CD8-positive, alpha-beta memory T cell (primary cell): ENCODE measurements at places on chromosomes 1 and 21.
A peak's percentile ranks its signal among the peaks of the same experiment; 100 is the strongest.

GRCh38 chr21:44375281-44375651 lies 21.8 kb downstream of the TRPM2 start:
- DNase-seq, result peak; percentile 58

DNA sequence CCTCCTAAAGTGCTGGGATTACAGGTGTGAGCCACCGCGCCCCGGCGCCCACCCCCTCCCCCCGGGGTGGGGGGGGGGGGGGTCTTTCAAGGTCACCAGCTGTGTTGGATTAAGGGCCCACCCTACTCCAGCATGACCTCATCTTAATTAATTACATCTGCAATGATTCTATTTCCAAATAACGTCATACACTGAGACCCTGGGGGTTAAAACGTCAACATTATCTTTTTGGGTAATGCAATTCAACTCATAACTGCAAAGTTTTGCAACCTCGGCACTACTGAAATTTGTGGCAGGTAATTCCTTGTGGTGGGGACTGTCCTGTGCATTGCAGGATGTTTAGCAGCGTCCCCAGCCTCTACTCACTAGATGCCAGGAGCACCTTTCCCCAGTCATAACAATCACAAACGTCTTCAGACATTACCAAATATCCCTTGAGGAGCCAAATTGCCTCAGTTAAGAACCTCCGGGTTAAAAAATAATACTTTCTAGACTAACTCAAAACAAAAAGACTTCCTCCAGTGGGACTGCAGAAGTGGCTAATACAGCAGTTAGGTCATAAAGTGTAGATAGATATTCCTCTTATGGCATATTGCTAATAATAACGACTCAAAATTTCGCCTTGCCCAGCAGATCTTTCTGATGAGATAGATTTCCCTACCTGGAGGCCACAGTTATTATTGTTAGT lies 233.0 kb upstream of the KAZN start:
- no peak for DNase-seq

- DNase-seq, result no peak
Measured at GRCh38 chr1:74392840-74393239, 119.6 kb downstream of the LRRC53 start.

DNA sequence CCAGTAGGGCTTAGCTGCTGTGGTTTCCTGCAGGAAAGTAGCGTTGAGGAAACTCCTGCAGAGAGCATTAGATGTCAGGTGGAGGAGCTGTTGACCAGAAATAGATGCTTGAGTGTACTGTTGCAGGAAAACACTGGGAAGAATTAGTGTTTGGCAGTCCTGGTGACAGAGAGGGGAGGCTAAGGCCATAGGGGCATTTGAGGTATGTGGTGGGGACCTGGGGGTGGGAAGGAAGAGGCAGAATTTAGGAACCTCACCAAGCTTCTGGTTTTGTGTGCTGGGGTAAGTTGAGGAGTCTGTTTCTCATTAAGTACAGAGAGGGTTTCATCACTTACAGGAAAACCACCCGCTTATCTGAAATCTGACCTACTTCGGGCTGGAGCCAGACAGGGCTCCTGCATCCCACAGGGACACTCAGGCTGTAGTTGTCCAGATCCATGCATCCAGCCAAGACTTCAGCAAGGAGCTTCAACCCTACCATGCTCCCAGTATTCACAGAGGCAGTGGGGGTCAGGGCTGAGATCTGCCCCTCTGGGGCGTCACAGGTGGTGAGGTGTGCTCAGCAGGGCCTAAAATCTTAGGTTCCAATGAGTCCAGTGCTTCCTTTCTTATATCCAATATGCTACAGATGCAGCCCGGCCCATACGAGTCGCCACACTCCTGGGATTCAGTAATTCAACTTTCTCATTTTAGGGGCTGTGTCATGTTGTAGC lies 15.1 kb downstream of the SH2D2A start:
- peak; percentile 6 for DNase-seq

DNA sequence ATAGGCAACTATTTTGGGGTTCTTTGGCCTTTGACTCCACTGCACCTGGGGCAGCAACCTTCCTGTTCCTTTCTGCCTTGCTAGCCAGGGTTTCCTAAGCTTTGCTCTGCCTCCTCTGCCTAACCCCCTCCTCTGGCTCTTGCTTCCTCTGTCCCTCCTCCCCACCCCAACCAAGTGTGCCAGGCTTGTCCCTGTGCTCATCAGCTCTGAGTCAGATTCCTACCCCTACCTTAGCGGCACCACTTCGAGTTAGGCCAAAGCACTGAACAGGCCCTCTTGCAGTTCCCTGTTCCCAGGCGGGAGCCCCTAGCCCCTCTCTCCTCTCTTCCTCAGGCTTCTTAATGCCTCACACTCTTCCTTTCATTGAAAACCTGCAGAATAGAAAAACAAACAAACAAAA lies 74.8 kb upstream of the HAO2 start:
- DNase-seq, result no peak

DNA sequence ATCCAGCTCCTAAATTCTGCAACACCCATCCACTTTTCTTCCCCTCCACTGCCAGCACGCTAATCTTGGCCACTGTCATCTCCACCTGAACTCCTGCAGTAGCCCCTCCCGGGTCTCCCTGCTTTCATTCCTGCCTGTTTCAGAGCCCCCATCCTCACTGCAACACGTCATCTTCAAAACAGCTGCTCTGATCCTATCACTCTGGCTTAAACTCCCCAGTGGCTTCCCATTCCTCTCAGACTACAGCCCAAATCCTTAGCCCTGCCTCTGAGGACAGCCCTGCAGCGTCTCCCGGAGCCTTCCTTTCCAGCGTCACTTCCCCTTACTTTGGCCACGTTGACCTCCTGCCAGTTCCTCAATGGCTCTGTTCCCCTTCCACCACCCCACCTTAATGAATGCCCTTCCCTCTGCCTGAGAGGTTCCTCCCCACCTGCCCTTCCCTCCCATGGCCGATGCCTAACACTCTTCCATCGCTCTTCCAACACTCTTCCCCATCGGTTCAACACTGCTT lies 22.9 kb upstream of the IFNAR2 start:
- no peak for DNase-seq

- DNase-seq, result no peak
Measured at GRCh38 chr1:151060007-151060656, at the start of gene MLLT11. TSS of gene MLLT11 (plus strand) at chr1:151060397. CDS start at chr1:151067225, 6,828 bp downstream.

DNA sequence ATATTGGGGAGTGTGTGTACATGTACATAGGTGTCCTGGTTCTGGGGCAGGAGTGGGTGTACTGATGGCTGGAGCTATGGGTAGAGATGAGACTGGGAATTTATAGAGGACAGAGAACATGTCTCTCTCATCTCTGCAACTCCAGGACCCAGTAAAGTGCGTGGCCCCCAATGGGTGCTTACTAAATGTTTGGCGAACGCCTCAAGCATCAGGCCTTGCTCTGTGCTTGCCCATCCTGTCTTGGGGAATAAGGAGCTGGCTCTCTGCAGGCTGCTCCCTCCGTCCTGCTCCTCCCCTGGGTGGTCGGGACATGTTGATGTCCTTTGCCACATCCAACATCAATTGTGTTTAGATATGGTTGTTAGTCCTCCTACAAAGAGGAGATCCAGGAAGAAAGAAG lies 161.7 kb downstream of the ZSCAN20 start:
- DNase-seq, result no peak

DNA sequence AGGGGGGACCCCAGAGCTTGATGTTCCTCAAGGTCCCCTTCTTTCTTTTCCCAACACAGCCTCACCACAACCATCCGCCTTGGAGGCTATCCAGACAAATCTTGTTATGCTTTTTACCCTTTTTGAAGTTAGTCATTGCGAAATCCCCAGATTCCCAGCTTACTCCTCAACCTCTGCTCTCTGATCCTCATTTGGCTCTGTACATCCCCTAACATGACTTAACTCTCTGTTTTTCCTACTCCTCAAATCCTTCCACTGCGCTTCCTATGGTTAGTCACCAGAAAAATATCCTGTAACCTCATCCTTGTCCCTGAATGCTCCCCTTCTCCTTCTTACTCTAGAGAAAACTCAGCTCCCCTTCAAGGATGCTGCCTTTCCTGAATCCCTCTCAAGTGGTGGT lies 189.1 kb upstream of the POU3F1 start:
- DNase-seq, result no peak

- DNase-seq, result no peak
Measured at GRCh38 chr1:107862064-107862463, 102.9 kb downstream of the VAV3 start.

DNA sequence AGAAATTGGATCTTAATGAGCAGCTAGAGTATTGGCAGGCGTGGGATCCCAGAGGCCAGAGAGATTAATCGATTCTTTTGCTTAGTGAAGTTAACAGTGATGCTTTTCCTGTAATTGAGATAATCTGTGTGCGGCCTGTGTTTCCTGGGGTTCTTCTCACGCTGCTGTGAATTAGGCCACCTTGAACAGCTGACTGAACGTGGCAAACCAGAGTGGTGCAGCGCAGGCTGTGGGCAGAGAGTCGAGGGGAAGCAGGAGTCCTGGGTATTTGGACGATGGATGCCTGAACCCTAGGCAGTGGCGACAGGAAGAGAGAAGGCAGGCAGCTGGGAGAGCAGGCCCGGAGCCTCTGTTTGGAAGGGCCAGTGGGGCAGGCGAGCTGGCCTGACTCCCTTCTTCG lies 51.7 kb downstream of the RYR2 start:
- DNase-seq, result no peak

DNA sequence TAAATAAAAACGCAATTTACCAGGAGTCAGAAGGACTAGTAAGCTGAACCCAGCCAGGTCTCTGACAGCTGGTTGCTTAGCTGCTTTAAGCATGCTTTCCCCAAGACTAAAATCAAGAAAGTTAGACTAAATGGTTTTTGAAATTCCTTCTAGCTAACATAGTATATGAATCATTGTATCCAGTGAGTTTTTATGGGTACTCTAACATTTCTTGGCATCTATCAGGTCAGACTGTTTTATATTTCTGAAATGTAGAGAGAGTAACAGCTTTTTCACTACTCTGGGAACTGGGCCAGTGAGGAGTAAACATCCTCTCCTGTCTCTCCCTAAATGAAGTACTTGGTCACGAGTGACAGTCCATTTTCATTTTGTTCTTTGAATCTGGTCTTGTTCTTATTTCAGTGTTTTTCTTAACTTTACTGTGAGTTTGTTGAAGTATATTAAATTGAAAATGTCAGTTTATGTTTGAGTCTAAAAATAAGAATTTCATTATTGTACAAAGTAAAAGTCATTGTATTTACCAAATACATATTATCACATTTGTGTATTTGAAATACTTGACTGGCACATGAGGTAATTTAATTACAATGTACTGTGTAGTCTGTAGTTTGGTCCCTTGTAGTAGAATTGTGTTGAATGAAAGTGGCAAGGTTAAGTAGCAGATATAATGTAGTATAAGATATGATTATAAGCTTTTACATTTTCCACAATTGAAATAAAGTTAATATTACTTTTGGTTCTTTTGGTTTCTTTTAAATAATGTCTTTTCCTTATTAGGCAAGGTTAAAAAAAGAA lies 47.6 kb downstream of the PKN2 start:
- no peak for DNase-seq

- no peak for DNase-seq
Measured at GRCh38 chr1:109391626-109392025, 6.1 kb downstream of the SORT1 start.

- DNase-seq, result no peak
Measured at GRCh38 chr1:170823120-170823519, 112.2 kb upstream of the MROH9 start.

DNA sequence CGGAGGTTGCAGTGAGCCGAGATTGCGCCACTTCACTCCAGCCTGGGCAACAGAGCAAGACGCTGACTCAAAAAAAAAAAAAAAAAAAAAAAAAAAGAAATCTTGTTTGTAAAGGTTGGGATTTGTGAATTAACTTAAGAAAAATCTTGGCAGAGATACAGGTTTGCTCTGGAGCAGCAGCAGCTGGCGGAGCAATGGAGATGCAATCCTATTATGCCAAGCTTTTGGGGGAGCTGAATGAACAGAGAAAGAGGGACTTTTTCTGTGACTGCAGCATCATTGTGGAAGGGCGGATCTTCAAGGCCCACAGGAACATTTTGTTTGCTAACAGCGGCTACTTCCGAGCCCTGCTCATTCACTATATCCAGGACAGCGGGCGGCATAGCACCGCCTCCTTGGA lies 5.6 kb downstream of the ZBTB8B start:
- no peak for DNase-seq

DNA sequence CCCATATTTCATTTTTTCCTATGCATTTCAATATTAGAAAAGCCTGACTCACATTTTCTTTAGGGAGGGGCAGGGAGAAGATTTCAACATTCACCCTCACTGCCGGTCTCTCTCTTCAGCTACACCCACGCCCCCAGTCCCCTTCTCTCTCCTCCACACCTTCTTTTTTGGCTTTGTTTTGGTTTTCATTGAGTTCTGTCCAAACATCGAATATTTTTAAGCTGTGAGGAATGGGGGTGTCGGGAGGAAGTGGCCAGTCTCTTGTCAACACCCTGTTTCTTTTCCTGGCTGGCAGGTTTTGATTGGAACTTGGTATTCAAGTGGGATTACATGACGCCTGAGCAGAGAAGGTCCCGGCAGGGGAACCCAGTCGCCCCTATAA lies 177.3 kb downstream of the PGBD5 start:
- DNase-seq, result no peak

GRCh38 chr1:97919585-97920261 lies 1.1 kb downstream of the DPYD start:
- no peak for DNase-seq

- DNase-seq, result no peak
Measured at GRCh38 chr1:36622741-36623648, 140.3 kb upstream of the CSF3R start.

- no peak for DNase-seq
Measured at GRCh38 chr1:162699366-162699765, 67.1 kb downstream of the DDR2 start.

DNA sequence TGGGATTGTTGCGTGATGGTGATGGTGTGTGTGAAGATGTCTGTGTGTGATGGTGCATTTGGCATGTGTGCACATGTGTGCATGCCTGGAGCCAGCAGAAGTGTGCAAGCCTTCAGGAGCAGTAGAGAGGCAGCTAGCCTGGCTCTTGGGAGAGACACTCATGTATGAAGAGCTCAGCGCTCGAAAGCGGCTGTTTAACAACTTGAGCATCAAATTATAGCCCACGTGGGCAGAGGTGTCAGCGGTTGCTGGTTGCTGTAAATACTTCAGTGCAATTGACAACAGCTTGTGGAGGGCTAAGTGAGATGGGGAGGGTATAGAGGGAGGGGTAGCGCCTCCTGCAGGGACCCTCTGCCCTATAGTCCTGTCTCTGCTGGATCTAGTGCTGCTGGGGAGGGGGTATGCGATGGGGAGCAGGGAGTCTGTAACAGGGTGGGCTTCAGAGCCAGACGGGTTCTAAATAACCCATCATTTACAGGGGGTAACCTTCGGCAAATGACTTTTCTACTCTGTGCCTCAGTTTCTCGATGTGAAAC lies 21.5 kb downstream of the FOXD2 start:
- no peak for DNase-seq

- no peak for DNase-seq
Measured at GRCh38 chr1:31855038-31855845, 39.4 kb upstream of the SPOCD1 start.

DNA sequence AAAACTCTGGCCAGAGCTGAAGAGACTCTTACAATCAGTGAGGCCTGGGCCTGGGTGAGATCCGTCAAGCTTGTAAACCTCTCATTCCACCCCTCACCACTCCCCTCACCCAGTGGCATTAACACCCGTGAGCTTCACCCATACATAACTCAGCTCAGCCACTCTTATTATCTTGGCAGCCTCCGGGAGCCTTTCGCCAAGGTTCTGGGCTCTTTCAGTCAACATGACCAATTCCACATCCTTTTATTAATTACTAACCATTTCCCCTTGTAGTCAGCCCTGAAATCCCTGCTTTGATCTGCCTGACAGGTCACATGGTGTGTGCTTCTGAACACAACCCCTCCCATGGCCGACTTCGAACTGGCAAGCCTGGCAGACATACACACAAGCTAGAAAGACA lies 134.8 kb downstream of the SETD4 start:
- no peak for DNase-seq
